ENCODE measurements at places on chromosomes 7 and 10.

DNA sequence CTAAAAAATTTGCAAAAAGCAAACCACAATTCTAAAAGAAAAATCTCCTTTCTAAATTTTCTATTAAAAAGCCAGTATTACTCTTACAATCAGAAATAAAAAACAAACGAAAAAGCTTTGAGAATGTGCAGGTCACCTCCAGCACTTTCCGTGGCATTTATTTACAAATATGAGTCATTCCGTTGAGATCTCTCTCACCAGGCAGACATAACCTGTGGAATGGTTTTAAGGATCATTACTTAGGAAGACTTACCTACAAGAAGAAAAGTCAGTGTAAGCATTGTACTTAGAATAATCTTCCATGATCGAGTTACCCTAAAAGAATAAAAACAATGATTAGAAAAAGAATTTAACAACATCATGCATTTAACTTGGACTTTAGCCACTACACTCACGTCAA lies 3.3 kb downstream of the SUN3 start:
- no peak for DNase-seq

GRCh38 chr7:107815254-107815882 lies 12.3 kb upstream of the SLC26A3 start:
- no peak for DNase-seq

GRCh38 chr10:47256751-47257336 lies 43.2 kb upstream of the GDF10 start:
- DNase-seq: peak; percentile 92

DNA sequence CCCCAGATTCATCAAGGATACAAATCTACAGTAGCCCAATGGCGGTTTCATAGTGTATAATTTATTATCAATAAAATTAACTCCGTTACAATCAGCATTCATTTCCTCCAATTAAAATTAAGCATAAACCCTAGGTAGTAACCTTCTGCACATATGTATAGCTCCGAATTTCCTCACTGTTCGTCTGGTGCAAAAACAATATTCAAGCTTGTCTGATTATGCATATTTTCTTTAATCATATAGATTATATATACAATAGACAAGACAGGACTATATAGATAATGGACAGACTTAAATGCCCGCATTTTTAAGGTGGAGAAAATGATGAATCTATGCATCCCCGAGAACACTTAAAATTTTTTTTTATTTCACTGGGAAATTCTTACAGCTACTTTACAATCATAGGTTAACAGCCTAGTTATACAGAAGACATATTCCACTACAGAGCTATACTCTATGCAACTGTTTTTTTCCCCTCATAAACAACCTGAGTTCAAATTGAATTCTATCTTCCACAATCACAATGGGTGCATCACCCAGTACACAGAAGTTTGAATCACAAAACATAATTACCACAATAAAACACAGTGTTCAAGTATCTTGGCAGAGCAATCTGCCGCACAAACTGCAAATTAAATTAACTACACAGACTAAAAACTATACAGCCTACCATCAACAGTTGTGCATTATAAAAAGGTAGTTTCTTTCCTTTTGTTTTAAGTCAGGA lies 2.6 kb downstream of the HOXA9 start:
- no peak for DNase-seq

DNA sequence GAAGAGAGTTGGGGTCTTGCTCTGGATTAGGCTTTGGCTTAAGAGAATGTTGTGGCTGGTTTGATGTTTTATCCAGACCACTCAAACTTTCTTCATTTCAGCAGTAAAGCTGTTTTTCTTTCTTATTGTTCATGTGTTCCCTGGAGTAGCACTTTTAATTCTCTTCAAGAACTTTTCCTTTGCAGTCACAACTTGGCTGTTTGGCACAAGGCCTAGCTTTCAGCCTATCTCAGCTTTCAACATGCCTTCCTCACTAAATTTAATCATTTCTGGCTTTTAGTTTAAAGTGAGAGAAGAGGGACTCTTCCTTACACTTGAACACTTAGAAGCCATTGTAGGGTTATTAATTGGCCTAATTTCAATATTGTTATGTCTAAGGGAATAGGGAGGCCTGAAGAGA lies 18.1 kb downstream of the CCDC126 start:
- DNase-seq: no peak

DNA sequence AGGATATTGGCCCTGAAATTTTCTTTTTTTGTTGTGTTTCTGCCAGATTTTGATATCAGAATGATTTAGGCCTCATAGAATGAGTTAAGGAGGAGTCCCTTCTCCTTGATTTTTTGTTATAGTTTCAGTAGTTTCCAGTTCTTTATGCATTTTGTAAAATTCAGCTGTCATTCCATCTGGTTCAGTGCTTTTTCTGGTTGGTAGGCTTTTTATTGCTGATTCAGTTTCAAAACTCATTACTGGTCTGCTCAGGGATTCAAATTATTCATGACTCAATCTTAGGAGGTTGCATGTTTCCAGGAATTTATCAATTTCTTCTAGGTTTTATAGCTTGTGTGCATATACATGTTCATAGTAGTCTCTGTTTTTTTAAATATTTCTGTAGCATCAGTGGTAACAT lies 10.1 kb upstream of the TMEM196 start:
- DNase-seq: no peak
